PC-3 (cell line): ENCODE measurements at places on chromosomes 3 and 15. TPM values are rescaled to one million over a fixed set of nuclear protein-coding genes. Genes with fewer than 3 reads are reported as not detected.

The CD86 gene
- total RNA-seq, result 0.07 TPM in 1 of 2 replicates, not detected in the other

The GADL1 gene
- not detected in 2 replicates for total RNA-seq

DNA sequence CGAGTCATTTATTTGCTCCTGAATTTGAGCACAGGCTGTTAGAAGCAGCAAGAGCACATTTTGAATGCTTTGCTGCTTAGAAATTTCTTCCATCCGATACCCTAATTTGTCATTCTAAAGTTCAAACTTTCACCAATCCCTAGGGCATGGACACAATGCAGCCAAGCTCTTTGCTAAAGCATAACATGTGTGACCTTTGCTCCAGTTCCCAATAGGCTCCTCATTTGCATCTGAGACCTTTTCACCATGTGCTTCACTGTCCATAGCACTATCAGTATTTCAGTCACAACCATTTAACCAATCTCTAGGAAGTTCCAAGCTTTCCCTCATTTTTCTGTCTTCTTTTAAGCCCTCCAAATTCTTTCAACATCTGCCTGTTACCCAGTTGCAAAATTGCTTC, 1333.1 kb downstream of the SI start:
- no peak for DNase-seq

- DNase-seq, result peak; percentile 99
Observed at GRCh38 chr3:105366326-105367062, at the start of gene ALCAM. ALCAM (plus strand) TSS chr3:105366909.

DNA sequence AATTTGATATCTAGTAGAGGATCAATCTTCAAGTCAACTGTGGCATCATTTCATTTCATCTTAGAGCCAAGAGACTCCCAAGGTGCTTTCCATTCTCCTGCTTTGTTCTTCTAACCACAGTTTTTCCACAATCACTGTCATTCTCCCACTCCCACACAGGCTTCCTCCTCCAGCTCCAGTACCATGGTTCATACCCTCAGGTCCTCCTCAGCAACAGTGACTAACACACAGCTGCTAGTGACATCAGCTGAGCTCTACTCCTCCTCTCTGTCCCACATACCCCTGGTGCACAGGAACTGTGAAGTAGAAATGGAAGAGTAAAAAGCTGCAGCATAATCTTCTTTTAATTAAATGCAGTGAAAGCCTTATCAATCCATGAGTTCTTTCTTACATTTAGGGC, 200.2 kb upstream of the DPH6 start:
- DNase-seq, result peak; percentile 28

- DNase-seq, result no peak
Observed at GRCh38 chr3:36989005-36989404, 3.9 kb downstream of the EPM2AIP1 start.

DNA sequence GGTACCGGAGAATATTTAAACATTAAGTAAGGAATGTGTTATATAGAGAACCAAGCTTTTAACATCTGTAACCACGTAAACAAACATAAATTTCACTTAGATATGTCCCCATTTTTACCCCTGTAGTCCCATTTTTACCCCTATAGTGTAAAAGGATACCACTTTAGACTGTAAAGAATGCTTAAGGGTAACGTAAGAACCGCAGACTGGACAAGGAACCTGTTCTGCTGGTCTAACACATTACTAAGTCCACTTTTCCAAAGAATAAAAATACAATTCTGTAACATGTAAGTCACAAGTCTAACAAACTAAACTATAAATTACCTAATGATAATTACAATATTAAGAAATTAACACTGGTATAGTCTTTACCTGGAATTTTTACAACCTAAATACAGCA, 2.9 kb downstream of the SLC12A6 start:
- peak; percentile 73 for DNase-seq

- DNase-seq, result no peak
Observed at GRCh38 chr15:98330692-98331435, 317.5 kb upstream of the IGF1R start.

DNA sequence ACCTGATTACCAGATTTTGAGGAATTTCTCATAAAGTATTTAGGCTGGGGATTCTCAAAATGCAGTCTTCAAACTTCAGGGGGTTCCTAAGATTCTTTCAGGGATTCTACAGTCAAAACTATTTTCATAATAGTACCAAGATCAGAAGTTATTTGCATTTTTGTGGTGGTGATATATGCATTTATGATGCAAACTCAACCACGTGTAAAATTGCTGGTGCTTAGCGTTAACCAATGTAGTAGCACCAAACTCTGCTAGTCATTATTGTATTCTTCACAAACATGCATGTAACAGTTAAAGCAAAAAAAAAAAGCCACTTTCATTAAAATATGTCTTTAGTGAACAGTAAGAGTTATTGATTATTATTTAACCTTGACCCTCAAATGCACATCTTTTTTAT, 274.9 kb upstream of the DNAJC19 start:
- no peak for DNase-seq

DNA sequence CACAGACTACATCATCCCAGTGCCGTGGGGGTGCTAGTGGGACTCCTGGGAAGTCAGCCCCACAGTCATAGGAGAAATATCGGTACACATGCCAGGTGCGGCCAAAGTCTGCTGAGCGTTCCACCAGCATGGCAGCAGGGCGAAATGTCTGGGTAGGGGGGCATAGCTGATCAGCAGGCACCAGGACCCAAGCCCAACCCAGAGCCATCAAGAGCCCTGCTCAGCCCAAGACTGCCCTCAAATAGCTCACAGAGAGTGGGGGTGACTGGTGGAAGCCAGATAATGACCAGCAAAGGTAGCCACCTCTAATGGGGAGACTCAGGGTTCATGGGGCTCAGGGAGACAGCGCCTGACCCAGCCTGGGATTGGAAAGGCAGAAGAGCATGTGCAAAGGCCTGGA, 1.3 kb downstream of the LAMB2 start:
- DNase-seq, result no peak

GRCh38 chr3:65268426-65268825, 580.6 kb upstream of the ADAMTS9 start:
- no peak for DNase-seq

DNA sequence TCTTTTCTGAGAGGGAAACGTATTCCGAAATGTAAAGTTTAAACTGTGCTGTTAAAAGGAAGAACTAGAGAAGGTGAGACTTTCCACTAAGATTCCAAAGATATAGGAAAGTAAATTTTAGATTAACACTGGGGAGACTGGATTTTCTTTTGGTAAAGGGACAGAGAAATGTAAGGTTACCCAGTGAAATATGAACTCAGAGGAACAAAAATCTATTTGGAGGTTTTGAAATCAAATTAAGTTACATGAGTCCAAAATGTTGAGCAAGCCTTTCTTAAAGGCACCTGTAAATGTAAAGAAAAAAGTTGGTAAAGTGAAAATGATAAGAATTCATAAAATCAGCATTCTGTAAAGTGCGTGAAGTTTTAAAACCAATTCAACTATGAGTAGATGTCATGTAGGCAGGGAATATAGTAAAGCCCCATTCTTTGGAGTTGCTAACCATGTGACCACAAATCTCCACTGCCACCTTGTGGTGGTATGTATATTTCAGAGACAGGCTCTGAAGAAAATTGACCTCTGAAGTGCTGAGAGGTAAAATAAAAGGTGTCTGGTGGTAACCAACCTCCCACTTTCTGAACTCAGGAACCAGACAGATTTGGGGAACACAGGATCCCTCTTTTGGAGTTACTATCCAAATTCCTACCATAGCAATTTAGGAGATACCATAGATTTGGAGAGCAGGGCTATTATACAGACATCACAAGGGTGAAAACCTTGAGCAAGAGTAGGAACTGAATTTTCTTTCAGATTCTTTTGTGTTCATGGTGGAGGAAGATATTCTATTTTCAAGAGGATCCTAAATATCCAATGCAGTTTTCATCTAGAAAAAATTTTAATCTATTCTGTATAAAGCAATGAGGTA, 215.3 kb downstream of the ROBO2 start:
- peak; percentile 80 for DNase-seq
